Stimulated activated CD4-positive, alpha-beta T cell treated with anti-CD3 and anti-CD28 coated beads, Interleukin-1b, Interleukin-23, amount 100 ng/mL, for 1 hour (primary cell): ENCODE measurements at places on chromosomes 3 and 15.
A peak's percentile ranks its signal among the peaks of the same experiment; 100 is the strongest.

GRCh38 chr3:123129092-123129491 is 62.3 kb downstream of the PDIA5 start:
- DNase-seq = no peak

DNA sequence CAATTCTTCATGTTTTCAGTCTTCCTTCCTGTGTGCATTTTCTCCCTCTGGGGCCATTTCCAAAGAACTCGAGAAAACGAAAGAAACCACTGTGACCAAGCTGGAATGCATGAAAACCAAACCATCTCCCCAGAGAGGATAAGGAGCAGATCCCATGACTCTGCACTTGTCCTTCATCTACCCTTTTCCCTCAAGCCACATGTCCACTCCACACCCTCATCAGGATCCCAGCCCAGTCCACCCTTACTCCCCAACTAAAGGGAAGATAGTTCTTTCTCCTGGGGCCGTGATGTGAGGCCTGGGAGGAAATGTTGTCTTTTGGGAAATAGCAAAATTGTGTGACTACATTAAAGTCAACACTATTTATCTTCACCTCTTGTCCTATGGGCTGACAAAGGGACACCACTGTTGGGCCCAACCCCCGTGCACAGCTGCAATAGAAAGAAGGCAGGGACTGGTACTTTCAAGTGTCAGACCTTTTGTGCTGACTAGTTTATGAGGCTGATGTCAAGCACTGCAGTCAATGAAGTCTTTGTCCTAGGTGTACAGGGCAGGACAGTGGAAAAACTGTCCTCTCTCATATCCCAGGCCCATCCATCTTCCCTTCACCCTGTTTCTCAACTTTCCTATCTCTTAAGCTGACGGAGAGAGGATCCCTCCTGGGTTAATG is 487.1 kb upstream of the NR2F2 start:
- DNase-seq = no peak

DNA sequence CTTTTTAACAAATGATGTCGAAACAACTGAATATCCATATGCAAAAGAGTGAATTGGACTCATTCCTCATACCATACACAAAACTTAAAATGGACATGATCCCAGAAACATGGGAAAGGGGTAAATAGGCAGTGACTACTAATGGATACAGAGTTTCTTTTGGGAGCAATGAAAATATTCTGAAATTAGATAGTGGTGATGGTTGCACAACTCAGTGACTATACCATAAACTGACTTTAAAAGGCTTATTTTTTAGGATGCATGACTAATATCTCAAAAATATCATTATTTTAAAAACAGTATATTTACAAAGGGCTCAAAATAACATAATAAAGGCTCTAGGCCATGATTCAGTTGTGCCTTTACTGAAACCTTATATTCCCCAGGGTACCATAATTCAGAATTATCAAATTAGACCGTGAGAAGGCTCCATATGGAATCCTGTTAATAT is 16.3 kb upstream of the ATP13A3 start:
- no peak for DNase-seq

DNA sequence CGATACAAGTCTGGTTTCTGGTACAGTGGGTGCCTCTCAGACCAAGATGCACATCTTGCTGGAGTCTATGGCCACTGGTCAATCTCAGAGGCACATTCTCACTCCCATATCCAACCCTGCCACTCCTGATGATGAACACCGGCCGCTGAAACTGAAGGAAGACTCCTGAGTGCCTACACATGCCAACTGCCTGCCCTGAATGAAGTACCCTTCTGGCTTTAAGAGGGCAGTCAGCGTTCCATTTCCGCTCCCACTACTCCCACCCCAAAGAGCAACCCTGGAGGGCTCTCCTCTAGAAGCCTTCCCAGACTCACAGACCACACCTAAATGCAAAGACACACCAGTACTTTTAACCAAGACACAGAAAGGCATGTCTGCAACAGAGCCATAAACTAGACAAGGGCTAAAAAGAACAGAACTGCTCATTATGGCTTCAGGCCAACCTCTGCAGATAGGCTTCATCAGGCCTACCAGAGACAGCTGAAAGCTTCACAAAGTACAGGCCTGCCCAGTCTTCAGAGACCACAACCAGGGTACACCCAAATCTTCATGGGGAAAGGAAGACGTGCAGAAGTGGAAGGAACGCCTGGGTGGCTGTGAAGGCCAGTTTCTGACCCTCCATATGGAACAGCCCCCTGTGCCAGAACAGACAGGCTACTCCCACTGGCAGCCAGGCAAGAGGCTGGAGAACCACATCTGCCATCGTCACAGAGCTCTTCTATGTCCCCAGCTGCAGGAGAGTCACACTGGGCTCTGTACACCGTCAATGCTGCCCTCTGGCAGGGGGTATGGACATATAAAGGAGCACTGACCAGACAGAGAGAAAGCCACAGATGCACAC is 14.3 kb downstream of the ANP32A start:
- no peak for DNase-seq

GRCh38 chr3:24793896-24794295 is 299.2 kb upstream of the THRB start:
- no peak for DNase-seq

- no peak for DNase-seq
Measured at GRCh38 chr15:56019060-56019793, 25.8 kb upstream of the NEDD4 start.

- DNase-seq = peak; percentile 21
Measured at GRCh38 chr3:13655061-13655913, 106.4 kb downstream of the FBLN2 start.

DNA sequence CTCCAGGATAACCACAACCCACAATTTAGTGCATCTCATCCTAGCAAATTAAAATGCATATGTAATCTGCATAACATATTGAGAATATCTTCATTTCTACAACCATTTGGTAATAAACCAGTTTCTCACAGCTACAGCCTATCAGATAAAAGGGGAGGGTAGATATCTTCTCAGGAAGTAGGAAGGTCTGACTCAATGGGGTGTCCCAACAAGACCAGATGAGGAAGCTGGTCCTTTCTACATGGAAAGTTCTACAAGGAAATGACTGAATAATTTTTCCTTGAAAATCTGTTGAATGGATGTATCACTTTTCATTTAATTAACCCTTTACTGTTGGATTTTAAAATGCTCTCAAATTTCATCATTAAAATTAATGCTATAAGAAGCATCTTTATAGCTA is 17.4 kb upstream of the TMPRSS7 start:
- DNase-seq = no peak

- no peak for DNase-seq
Measured at GRCh38 chr15:41876007-41876406, 17.8 kb downstream of the SPTBN5 start.

- DNase-seq = no peak
Measured at GRCh38 chr3:85255949-85256348, 297.2 kb downstream of the CADM2 start.

DNA sequence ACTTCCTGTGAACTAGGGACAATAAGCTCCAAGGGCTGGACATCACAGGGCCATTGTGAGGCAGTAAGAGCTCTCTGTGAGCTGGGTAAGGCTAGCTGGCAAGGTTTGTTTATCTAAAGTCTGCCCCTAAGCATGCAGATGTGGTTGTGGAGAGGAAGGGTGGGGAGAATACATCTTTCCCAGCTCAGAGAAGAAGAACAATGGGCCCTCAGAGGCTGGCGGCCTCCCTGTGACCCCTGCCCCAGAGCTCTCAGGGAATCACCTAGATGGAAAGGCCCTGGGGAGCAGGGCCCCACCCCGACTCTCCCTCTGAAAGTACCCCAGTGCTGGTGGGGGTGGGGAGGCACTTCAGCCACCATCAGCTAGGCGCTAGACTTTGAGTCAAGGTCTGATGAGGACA is 4.3 kb upstream of the AP3B2 start:
- DNase-seq = no peak

GRCh38 chr3:129837065-129837642 is 56.4 kb downstream of the TMCC1 start:
- no peak for DNase-seq

GRCh38 chr3:141729240-141729639 is 8.9 kb upstream of the RNF7 start:
- no peak for DNase-seq

- DNase-seq = no peak
Measured at GRCh38 chr3:139772539-139773500, 95.0 kb upstream of the NMNAT3 start.

DNA sequence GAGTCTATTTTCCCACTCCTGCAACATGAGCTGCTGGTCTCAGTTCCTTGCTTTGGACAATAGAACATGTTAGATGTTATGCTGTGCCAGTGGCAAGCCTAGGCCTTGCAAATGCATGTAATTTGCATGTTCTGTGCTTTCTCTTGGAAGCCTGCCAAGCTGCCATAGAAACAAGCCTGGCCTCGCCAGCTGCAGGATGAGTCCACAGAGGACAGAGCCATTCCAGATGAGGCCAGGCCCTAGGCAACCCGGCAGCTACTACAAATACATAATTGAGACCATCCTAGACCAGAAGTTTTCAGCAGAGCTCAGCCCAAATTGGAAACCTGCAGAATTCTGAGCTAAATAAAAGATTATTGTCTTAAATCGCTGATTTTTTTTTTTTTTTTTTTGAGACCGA is 39.6 kb downstream of the TRIM69 start:
- DNase-seq = no peak

DNA sequence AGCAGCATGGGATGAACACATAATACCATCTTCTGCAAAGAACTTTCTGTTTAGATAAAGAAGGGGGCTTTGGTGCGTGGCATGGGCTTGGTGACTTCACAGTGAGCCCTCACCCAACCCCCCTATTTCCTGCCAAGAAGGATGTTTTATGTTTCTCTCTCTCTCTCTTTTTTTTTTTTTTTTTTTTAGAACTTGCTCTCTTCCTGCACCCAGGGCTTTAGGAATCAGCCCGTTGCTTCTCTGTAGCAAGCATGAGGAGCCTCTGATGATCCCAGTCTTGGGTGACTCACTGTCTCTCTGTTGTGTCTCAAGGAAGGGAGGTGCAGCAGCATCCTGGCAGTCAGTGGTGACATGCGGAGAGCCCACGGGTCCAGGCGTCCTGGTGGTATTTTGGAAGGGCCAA is 49.1 kb downstream of the CCK start:
- DNase-seq = no peak

DNA sequence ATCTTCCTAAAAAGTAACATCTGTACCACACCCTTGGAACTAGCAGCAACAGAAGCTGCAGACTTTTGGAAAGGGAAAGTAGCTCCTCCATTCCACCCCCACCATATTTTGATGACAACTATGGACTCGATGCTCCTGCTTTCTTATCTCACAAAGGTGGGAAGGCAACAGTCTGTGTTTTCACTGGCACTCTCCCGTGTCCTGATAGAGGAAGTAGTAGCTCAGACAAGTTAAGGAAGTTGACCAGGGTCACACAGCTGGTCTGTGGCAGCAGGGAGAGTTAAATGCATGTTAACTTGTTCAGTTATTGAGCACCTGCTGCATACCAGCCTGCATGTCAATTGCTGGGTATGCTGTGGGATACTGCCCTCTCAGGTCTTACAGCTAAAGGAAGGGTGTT is 33.1 kb downstream of the BHLHE40 start:
- no peak for DNase-seq

DNA sequence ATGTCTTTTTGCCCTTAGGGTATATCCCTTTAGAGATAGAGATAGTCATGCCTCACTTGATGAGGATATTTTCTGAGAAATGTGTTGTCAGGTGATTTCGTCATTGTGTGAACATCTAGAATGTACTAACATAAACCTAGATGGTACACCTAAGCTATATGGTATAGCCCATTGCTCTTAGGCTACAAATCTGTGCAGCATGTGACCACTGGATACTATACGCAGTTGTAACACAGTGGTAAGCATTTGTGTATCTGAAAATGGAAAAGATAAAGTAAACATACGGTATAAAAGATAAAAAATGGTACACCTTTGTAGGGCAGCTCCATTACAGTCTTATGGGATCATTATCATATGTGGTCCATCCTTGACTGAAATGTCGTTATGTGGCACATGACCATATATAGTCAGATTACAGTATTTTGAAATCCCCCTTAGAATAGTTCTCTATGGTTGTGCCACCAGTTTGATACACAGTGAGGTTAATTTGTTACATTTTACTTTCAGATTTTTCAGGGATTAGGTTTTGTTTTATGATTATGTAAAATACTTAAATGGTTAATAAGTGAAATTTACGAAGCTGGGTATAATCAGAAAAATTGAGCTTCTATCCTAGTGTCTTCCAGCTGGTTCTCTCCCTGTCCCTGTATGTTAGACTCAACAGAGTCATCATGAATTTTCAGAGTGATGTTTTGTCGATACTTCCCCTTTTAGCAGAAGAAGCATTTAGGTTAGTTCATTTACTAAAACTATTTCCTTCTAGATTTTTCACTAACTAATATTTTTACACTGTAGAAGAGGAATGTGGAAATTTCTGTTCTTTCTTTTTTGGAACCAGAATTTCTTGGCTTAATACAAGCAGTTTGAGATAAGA is 12.8 kb downstream of the SETD5 start:
- no peak for DNase-seq

GRCh38 chr15:83565553-83566159 is 88.3 kb upstream of the ADAMTSL3 start:
- DNase-seq = no peak

DNA sequence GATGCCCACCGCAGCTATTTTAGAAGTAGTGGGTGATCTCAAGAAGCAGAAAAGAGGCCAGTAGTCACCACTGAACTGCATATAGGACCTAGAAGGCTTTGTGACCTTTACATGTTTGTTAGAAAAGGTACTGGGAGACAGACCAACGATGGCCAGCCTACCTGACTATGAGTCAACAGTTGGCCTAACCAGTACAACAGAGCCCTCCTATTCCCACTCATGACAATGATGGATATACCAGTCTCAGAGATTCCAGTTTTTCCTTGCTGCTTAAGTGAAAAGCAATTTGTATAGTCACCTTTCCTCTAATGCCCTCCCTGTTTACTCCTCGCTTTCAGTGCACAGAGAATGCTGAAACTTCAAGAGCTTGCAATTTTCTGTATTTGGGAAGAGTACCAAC is 86.6 kb upstream of the PPIB start:
- DNase-seq = no peak

GRCh38 chr15:51382787-51383186 is 41.3 kb downstream of the GLDN start:
- no peak for DNase-seq

- no peak for DNase-seq
Measured at GRCh38 chr15:36965570-36966342, 134.6 kb downstream of the MEIS2 start.

DNA sequence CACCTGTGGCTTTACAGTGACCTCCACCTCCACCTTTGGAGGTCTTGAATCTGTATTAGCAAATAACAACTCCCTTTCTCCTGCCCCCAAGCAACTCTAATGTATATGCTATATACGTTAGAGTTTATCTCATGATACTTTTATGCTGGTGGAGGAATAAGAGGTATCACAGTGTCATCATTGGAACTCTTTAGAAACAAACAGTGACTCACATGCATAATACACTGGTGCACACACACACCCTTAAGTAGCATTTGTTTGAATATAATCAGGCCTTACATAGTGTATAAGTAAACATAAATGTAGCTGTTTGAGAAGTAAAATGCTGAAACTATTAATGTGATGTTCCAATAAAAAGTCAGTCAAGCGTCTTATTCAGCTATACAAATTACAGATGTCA is 280.2 kb upstream of the C2CD4B start:
- no peak for DNase-seq
